Naive thymus-derived CD8-positive, alpha-beta T cell (primary cell): ENCODE measurements at places on chromosomes 2 and 18.

DNA sequence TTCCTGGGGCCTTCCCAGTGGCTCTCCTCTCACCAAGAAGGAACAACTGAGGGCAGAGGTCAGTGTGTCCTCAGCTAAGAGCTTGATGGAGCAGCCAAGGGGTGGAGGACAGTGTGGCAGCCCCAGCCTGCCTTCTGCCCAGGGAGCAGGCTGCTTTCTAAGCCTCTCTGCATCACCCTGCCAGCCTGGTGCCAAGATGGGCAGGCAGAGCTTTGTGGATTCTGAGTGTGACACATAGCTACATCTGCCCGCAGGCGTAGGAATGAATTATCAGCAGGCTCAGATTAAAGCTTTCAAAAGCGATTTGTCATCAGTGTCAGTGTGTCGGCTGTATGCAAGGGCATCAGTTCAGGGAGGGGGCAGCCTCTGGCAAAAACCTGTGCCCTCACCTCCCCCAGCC, 8.7 kb downstream of the MAL start:
- no peaks in the 10 kb centered on the region for H3K36me3 ChIP-seq
- no peaks in the 10 kb centered on the region for H3K27me3 ChIP-seq
- peak overlapping the region; percentile 47 for H3K4me3 ChIP-seq
- peaks cover 81% of the 10 kb centered on the region for H3K4me1 ChIP-seq
- no peak for DNase-seq
- H3K27ac ChIP-seq = peak overlapping the region; percentile 90

DNA sequence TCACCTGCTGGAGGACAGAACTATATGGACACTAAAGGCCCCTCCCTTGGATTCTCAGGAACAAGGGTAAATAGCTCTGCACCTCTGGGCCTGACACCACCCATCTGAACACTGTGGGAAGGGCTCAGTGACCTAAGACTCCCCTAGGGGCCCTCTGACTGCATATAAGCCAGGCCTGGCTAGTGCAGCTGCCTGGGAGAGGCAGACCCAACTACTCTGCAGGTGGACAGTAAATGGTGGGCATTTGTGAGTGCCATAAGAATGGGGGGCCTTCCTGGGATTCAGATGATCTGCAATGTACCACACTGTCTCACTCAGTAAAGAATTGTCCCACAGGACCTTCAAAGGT, 11.2 kb upstream of the WIPF1 start:
- H3K36me3 ChIP-seq = no peaks in the 10 kb centered on the region
- H3K27ac ChIP-seq = peak overlapping the region; percentile 86
- H3K4me3 ChIP-seq = no peak overlapping the region
- peaks cover 94% of the 10 kb centered on the region for H3K4me1 ChIP-seq
- DNase-seq = no peak
- no peaks in the 10 kb centered on the region for H3K27me3 ChIP-seq

- peaks cover 12% of the 10 kb centered on the region for H3K27me3 ChIP-seq
- H3K4me3 ChIP-seq = no peak overlapping the region
- H3K36me3 ChIP-seq = no peaks in the 10 kb centered on the region
- DNase-seq = no peak
- no peak overlapping the region for H3K27ac ChIP-seq
Observed at GRCh38 chr2:156884216-156884615, 373.3 kb upstream of the GALNT5 start.

DNA sequence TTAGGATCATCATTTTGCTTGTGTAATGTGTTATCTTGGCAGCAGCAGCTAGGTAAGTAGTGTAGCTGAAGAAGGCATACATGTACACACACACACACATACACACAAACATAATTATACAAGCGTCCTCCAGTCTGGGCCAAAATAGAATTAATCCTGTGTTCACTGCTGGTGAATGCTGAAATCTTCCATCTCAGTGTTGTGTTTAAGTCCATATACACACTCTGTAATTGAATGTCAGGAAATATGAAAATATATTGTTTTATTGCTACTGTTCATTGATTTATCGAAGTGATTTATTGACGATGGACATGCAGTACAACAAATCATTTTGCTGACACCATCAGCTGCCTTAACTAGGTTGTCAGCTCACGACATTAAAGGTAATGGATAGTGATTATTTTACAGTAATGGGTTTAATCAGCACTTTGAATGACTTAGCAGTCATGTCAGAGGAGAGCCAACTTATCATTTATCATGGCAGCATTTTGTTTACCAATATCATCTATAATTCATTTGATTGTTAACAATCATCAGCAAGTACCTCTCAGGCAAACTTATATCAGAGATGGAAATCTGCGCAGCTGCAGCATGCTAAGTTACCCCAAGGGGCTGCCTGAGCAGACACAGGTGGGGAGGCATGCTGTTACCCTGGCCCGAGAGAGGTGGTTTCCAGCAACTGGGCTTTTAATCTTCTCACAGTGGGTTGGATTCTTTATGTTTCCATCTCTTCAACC, 83.7 kb upstream of the FSHR start:
- no peak overlapping the region for H3K4me3 ChIP-seq
- H3K27me3 ChIP-seq = no peaks in the 10 kb centered on the region
- H3K27ac ChIP-seq = no peak overlapping the region
- no peak for DNase-seq
- H3K36me3 ChIP-seq = no peaks in the 10 kb centered on the region

DNA sequence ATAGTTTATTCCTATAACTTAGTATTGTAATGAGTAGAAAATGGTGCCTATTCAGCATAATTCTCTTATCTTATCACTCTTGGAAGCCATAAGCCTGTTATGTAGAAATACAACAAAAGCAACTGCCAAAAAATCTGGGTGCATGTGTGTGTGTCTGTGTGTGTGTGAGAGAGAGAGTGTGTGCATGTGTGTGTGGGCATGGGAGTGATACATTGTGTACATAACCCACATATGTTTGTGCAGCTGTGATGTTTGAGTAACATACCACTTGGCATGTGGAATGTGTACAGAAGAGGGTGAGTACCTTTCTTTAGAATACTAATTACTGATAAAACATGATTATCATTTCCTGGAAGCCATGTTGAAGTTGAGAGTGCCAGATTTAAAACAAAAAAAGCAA, 642.3 kb upstream of the SYT4 start:
- DNase-seq = no peak
- H3K27me3 ChIP-seq = no peaks in the 10 kb centered on the region
- no peaks in the 10 kb centered on the region for H3K4me1 ChIP-seq
- no peak overlapping the region for H3K4me3 ChIP-seq
- no peak overlapping the region for H3K27ac ChIP-seq

- no peaks in the 10 kb centered on the region for H3K27me3 ChIP-seq
- H3K27ac ChIP-seq = peak overlapping the region; percentile 98
- peak overlapping the region; percentile 97 for H3K4me3 ChIP-seq
- DNase-seq = no peak
Observed at GRCh38 chr2:69639266-69639665, 4.3 kb downstream of the AAK1 start.

DNA sequence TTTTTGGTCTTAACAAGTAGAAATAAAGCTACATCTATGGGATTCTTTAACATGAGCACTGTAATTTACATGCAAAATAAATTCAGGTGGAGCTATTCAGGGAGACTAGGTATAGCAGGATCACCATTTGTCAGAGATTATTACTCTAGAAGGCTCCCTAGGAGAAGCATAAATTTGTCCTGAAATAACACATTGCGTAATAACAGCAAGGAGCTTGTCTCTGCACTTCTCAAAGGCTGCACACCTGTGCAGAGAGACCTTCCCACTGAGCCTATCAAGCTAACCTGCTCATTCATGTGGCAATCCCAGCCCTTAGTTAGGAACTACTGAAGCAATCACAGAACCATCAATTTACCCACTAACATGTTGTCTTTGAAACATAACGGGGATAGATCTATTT, 437.4 kb upstream of the MC4R start:
- H3K4me3 ChIP-seq = no peak overlapping the region
- H3K4me1 ChIP-seq = no peaks in the 10 kb centered on the region
- H3K27me3 ChIP-seq = no peaks in the 10 kb centered on the region
- H3K27ac ChIP-seq = no peak overlapping the region
- no peak for DNase-seq

GRCh38 chr2:233354971-233355574, 779 bp downstream of the DGKD start:
- H3K4me3 ChIP-seq = peak overlapping the region; percentile 95
- peaks cover 3% of the 10 kb centered on the region for H3K36me3 ChIP-seq
- no peaks in the 10 kb centered on the region for H3K27me3 ChIP-seq
